Right atrium auricular region (tissue), 2 donors: ENCODE measurements at places on chromosomes 5 and 9. TPM values are rescaled to one million over a fixed set of nuclear protein-coding genes. Genes with fewer than 3 reads are reported as not detected.
A peak's percentile ranks its signal among the peaks of the same experiment; 100 is the strongest.

GRCh38 chr9:133200631-133201030 lies 8.4 kb downstream of the OBP2B start:
- DNase-seq: no peak

Gene GADD45G
- 294 TPM for total RNA-seq

- DNase-seq: no peak
These were observed 200.8 kb downstream of the RGS3 start for GRCh38 chr9:113664181-113664875.

DNA sequence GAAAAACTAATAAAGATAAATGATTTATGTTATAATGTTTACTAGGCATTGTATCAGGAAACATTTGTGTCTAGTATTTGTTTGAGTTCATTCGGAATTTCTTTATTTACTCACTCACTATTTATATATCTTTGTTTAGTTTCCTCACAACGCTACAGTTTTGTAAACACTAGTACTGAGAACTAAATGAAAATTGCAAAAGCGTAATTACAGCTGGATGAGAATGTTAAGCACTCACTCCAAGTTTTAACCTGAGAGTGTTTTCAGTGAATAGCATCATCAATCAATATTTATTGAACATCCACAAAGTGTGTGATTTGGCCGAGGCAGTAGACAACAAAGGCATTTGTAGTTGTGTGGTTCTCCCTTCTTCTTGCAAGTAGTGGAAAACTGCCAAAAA lies 969.6 kb upstream of the DMAC1 start:
- DNase-seq: no peak

Gene GRAMD2B
- total RNA-seq: 45.0 TPM

Gene TMOD1
- 118 TPM for total RNA-seq

- DNase-seq: no peak
These were observed 220.6 kb downstream of the CTNND2 start for GRCh38 chr5:11683666-11684065.

GRCh38 chr9:6428940-6429889 lies 16.2 kb downstream of the UHRF2 start:
- no peak for DNase-seq

DNA sequence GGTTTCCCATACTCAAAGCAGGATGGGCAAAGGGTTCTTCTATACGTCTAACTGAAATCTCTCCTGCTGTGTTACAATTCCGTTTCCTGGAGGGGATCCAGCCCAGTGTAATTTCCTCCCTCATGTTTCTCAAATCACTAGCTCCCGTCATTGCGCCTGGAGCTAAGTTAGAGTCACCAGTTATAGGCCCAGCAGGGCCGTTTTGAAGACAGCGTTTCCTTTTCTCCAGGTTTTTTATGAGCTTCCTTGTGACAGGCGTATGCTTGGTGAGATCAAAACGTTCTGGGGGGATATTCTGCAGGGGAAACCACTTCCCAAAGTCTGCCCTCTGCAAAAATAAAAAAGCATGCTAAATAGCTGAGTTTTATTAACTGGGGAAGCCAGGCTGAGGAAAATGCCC lies 53.0 kb upstream of the WWC1 start:
- no peak for DNase-seq

- DNase-seq: no peak
These were observed 57.6 kb upstream of the RASA1 start for GRCh38 chr5:87210076-87210475.

- no peak for DNase-seq
These were observed 32.9 kb upstream of the CDK20 start for GRCh38 chr9:88007291-88007650.

Gene TSSK1B
- not detected for total RNA-seq

Gene NKD2
- total RNA-seq: 2.4 TPM

DNA sequence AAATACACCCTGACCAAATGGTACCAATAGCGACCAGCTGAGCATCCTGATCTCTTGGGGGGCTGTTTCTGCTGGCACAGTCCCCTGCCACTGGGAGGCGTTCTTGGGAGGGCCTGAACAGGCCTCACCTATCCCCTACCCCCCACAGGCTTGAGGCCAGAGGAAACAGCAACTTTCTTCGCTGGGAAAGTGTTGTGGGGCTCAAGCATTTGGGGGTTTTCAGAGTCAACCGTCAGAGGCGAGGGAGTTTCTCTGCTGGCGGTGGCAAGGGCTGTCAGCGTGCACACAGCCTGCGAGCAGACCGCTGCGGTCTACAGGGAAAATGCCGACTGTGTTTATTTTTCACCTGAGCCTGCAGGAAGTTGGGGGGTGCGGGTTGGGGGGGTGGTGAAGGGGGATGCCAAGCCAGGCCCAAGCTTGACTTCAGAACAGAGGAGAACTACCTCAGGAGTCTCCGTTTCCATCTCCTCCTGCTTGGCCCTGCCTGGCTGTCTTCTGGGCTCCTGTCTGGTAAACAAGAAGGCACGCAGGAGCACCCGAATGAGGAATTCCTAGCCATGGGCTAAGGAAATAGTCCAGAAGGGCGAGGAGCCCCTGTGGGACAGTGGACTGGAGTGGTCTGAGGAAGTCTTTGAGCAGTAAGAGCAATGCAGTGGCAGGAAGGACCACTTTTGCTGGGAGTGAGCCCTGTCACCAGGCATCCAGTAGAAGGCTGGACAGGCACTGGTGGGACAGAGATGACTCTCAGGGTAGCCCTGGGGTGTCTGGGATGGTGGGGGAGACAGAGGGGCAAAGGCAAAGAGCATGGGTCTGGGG lies 18.1 kb downstream of the TCF7 start:
- no peak for DNase-seq

Gene PTGDS
- total RNA-seq: 1,799 TPM

DNA sequence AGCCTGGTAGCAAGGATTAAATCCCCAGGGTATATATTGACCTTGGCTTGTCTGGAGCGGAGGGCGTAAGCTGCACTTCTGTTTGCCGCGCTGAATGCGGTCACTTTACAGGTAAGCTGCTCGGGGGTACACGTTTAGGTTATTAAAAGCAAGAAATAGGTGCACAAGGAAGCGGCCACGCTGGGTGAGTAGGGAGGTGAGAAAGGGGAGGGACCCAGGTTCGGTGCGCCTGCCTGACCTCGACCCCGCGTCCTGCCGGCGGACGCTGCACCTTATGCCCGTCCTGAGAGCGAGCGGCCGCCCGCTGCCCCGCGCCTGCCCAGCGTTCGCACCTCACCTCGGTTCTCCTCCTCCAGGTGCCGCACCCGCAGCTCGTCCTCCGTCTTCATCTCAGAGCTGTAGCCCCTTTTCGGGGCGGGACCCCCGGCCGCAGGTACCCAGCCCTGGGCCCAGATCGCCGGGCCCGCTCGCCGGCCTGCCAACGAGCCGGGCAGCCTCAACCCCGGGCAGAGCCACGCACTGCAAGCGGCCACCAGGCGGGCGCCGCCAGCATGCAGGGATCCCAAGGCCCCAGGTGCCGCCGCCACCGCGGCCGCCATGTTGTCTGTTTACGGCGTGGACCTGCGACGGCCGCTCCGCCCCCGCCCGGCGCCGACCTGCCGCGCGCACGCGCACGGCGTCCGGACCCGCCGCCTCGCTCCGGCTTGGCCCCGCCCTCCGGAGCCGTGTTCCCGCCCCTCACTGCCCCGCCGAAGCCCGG lies at the start of gene AUH:
AUH (minus strand) TSS at position 628 of the 760 bp plus-strand sequence; CDS start at position 599, 29 bp downstream.
- DNase-seq: peak; percentile 75

DNA sequence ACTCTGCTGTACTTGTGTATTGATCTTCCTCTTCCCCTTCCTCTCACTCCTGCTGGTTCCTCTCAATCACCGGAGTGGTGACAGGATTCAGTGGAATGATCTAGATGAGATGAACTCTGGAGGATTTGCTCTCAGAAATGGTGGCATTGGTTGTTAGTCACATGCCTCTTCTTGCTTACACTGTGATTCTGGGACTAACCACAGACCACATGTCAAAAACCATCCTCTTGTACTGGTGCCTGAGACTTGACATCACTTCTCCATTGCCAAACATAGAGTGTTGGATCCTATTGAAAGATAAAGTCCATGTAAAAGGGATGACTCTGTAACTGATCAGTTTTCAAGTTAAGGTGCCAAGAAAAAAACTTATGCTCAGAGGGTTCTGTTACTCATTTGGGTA lies 506.5 kb downstream of the DMAC1 start:
- DNase-seq: no peak

Gene PTBP3
- 18.2 TPM for total RNA-seq

DNA sequence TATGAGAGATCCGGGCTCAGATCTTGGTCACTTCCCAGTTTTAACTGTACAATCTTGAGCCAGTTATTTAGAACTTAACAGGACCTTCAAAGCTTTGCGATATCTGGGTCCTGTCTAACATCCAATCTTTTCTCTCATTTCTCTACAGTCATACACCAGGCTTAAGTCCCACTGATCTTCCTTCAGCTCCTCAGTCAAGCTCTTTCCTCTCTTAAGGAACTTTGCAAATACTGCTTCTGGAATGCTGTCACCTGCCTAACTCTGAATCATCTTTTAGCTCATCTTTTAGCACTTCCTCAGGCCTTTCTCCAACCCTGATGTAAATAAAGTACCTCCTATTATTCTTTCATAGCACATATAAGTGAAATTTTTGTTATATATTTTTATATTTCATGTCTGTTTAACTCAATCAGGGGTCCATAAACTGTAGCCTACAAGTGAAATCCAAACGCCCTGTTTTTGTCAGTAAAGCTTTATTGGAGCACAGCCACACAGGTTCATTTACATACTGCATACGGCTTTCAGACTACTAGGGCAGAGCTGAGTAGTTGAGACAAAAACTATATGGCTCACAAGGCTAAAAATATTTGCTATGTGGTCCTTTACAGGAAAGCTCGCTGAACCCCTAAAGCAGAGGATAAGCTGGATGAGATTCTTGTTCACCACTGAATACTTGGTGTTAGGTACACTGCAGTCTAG lies 63.5 kb downstream of the MEF2C start:
- no peak for DNase-seq

Gene TAF11L10
- not detected for total RNA-seq

Gene LURAP1L
- 2.8 TPM for total RNA-seq

- DNase-seq: no peak
These were observed 14.9 kb upstream of the SLC22A5 start for GRCh38 chr5:132354381-132355139.

Gene LCN12
- 10.8 TPM for total RNA-seq

GRCh38 chr5:161358446-161358845 lies 188.1 kb downstream of the GABRB2 start:
- DNase-seq: no peak

DNA sequence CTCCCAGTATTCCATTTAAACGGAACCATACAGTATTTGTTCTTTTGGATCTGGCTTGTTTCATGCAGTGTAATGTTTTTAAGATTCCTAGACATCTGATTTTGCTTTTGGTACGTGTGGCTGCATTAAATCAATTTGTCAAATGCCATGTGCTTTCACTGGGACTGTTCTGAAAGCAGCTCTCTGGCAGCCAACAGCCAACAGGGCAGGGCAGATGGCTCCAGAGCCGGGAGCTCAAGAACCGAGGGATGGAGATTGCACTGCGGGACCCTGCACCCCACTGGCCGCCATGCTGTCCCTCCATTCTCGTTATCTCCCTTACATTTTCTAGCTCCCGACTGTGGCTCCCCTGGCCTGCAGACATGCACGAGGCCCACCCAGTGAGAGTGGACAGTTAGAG lies 33.4 kb upstream of the AIF1L start:
- no peak for DNase-seq

DNA sequence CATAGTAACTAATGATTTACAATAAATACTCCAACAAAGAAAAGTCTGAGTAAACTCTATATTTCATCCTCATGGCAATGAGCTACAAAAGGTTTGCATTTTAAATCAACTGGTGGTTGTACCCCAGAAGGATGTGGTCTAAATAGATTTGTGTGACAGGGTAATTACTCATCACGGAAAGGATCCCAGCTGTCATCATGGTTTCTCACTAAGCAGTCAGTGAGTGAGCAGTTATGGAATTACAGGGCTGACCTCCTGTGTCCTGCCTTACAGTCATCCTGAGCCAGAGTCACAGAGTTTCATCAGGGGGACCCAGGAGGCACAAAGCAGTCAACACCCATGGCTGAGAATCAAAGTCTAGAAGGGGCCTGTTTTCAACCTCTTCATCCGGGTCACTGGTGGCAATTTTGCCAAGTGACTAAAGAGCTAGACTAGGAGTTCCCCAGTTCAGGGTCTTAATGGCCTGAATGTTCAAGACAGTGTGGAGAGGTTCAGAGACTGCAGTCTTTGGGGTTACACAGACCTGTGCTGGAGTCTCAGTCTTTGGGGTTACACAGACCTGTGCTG lies 210.7 kb upstream of the SLC24A2 start:
- DNase-seq: no peak

Gene ZFP37
- total RNA-seq: 1.0 TPM
